Body of pancreas (tissue), 4 donors: ENCODE measurements at places on chromosomes 6 and 20.

DNA sequence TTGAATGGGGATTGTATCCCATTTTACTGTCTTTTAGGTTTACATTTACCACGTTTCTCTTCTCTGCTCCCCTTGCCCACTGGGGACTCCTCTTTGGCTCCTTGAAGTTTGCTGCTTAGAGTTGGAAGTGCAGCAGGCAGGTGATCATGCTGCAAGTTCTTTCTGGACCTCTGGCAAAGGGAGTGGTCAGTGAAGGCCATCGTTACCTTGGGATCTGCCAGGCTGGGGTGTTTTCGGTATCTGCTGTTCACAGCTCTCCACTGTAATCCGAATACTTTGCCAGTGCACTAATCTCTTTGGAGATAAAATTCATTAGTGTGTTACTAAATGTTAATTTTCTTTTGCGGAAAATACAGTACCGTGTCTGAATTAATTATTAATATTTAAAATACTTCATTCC lies 9.1 kb upstream of the EFCAB8 start:
- no peak overlapping the region for H3K4me3 ChIP-seq
- no peak overlapping the region for H3K27ac ChIP-seq
- no peaks in the 10 kb centered on the region for H3K36me3 ChIP-seq
- DNase-seq, result no peak

- no peak overlapping the region for H3K27ac ChIP-seq
- no peak for DNase-seq
- H3K4me3 ChIP-seq, result no peak overlapping the region
- H3K36me3 ChIP-seq, result no peaks in the 10 kb centered on the region
- H3K27me3 ChIP-seq, result no peaks in the 10 kb centered on the region
- no peaks in the 10 kb centered on the region for H3K4me1 ChIP-seq
These were observed 170.9 kb downstream of the UBE3D start for GRCh38 chr6:82894653-82895259.

GRCh38 chr6:10429638-10430427 lies 15.0 kb upstream of the TFAP2A start:
- no peak overlapping the region for H3K27ac ChIP-seq
- H3K4me1 ChIP-seq, result peaks cover 12% of the 10 kb centered on the region
- no peak overlapping the region for H3K4me3 ChIP-seq
- H3K36me3 ChIP-seq, result no peaks in the 10 kb centered on the region

DNA sequence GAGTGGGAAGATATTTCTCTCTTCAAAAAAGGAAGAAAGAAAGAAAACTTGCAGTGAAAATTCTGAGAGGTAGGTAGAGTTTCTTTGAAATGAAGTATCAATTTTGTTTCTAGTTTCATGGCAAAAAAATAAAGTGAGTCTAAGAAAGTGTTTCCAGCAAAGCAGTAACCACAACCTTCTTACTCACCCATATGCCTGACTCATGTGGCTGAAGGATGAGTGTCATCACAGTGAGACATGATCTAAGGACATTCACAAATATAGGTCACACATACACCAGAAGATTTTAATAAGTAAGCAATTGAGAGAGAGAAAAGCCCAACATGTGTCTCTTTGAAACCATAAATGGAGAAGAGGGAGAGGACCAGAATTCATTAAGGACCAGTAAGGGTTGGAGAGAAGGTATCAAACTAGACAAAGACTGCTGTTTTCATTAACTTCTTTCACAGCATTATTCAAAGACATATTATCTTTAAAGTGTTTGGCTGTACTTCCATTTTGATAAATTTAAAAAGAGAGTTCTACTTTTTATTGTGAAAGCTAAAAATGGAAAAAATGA lies 169.5 kb downstream of the FRK start:
- no peak for DNase-seq
- H3K36me3 ChIP-seq, result no peaks in the 10 kb centered on the region
- H3K4me3 ChIP-seq, result no peak overlapping the region
- no peaks in the 10 kb centered on the region for H3K4me1 ChIP-seq
- H3K27ac ChIP-seq, result no peak overlapping the region

DNA sequence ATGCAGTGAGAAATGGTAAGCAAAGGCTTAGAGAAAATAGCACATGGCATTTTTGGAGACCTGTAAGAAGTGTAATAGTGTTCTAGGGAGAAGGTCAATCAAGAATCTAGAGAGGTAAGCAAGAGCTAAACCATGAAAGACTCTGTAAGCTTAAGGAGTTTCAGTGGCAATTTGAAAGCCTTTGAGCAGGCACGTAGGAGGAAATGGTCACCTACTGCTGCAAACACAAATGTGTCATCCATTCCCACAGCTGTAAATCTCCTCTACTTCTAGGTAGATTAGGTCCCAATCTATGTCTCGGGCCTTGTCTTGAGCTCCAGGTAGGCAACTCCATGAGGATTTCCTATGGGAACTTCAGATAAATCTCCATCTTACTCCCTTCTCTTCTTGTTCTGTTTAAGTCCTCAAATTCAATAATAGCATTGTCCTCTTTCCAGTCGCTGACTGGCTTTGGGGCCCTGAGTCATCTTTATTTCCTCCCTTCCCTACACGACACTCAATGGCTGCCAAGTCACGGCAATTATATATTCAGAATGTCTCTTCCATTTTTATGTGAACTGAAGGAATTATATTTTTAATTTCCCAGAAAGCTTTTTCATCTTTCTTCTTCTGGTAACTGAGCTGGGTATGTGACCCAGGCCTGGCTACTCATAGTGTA lies 24.2 kb upstream of the PAQR8 start:
- no peaks in the 10 kb centered on the region for H3K36me3 ChIP-seq
- no peak for DNase-seq
- H3K4me1 ChIP-seq, result peaks cover 9% of the 10 kb centered on the region
- no peak overlapping the region for H3K4me3 ChIP-seq
- no peak overlapping the region for H3K27ac ChIP-seq
- no peaks in the 10 kb centered on the region for H3K27me3 ChIP-seq

GRCh38 chr20:31710423-31711108 lies 12.1 kb downstream of the BCL2L1 start:
- H3K4me1 ChIP-seq, result peaks cover 94% of the 10 kb centered on the region
- no peaks in the 10 kb centered on the region for H3K36me3 ChIP-seq
- DNase-seq, result peak; percentile 33
- no peaks in the 10 kb centered on the region for H3K27me3 ChIP-seq

- DNase-seq, result no peak
- no peaks in the 10 kb centered on the region for H3K36me3 ChIP-seq
- H3K27me3 ChIP-seq, result no peaks in the 10 kb centered on the region
- H3K4me3 ChIP-seq, result no peak overlapping the region
- H3K4me1 ChIP-seq, result peaks cover 9% of the 10 kb centered on the region
- no peak overlapping the region for H3K27ac ChIP-seq
These were observed 125.5 kb downstream of the GPX5 start for GRCh38 chr6:28651161-28651560.

- H3K27me3 ChIP-seq, result no peaks in the 10 kb centered on the region
- no peak overlapping the region for H3K27ac ChIP-seq
These were observed 54.5 kb downstream of the RIPOR3 start for GRCh38 chr20:50636601-50637540.

DNA sequence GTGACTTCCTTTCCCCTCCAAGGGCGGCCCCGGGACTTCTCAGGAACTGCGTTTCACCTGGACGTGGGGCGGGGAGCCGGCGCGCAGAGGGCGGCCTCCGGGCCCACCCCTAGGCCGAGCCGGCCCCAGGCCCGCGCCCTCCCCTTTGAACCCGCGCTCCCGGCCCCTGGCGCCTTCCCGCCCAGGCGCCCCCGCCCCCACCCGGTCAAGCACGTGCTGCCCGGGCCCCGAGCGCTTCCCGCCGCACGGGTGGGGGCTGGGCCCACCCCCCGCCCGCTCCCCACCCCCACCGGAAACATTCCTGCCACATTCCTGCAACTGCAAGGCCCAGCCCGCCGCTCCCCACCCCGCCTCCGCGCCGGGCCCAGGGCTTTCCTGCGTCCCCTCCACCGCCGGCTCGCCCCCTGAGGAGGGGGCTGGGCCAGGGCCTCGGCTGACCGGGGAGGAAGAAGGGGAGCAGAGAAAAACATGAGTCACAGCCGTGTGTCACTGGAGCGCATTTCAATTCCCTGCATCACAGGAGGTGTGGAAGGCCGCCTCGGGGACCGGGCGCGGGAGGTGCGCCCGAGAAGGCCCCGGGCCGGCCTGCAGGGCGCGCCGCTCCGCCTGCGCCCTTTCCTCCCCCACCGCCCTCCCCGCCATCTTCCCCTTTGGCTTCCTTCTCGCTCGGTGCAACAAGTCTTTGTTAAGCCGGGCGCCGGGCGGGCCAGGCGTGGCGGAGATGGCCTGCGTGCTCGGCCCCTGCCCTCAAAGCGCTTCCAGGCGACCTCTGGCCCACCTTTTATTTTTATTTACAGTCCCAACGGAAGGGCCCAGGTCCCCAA lies 1.2 kb upstream of the HMGA1 start:
- H3K36me3 ChIP-seq, result no peaks in the 10 kb centered on the region
- DNase-seq, result no peak
- no peak overlapping the region for H3K4me3 ChIP-seq
- H3K27ac ChIP-seq, result peak overlapping the region; percentile 94
- peaks cover 26% of the 10 kb centered on the region for H3K4me1 ChIP-seq
- H3K27me3 ChIP-seq, result no peaks in the 10 kb centered on the region

GRCh38 chr20:4548552-4548951 lies 173.2 kb upstream of the PRND start:
- no peaks in the 10 kb centered on the region for H3K27me3 ChIP-seq
- no peaks in the 10 kb centered on the region for H3K4me1 ChIP-seq
- no peak overlapping the region for H3K4me3 ChIP-seq

DNA sequence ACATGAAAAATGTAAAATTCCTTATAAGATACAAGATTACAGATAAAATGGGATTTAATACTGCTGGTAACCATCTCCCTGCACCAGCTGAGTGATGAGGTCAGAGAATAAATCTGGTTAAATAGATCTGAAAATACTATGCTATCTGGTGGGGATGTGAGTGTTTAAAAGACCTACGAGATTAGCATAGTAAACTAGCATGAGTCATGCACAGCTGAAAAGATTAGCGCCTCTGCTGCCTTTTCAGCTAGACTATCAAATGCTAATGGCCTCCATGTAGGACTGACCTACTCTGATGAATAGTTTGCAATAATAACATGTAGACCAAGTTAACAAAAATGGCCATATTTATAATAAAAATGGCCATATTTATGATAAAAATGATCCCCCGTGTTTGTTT lies 553.3 kb downstream of the C6orf118 start:
- DNase-seq, result no peak
- H3K27ac ChIP-seq, result no peak overlapping the region
- no peaks in the 10 kb centered on the region for H3K36me3 ChIP-seq
- no peak overlapping the region for H3K4me3 ChIP-seq
- H3K4me1 ChIP-seq, result no peaks in the 10 kb centered on the region

- no peak overlapping the region for H3K27ac ChIP-seq
- DNase-seq, result no peak
- no peaks in the 10 kb centered on the region for H3K4me1 ChIP-seq
- H3K27me3 ChIP-seq, result no peaks in the 10 kb centered on the region
- H3K36me3 ChIP-seq, result no peaks in the 10 kb centered on the region
- no peak overlapping the region for H3K4me3 ChIP-seq
These were observed 184.1 kb upstream of the GMDS start for GRCh38 chr6:2429460-2429859.

GRCh38 chr6:116450769-116451740 lies 10.1 kb upstream of the CALHM6 start:
- peaks cover 11% of the 10 kb centered on the region for H3K4me1 ChIP-seq
- H3K36me3 ChIP-seq, result no peaks in the 10 kb centered on the region
- peak; percentile 45 for DNase-seq

- H3K36me3 ChIP-seq, result no peaks in the 10 kb centered on the region
- H3K27me3 ChIP-seq, result no peaks in the 10 kb centered on the region
- H3K4me3 ChIP-seq, result no peak overlapping the region
- H3K27ac ChIP-seq, result no peak overlapping the region
- no peaks in the 10 kb centered on the region for H3K4me1 ChIP-seq
These were observed 175.3 kb upstream of the RALGAPA2 start for GRCh38 chr20:20887593-20888265.

GRCh38 chr6:39197521-39197920 lies 31.8 kb downstream of the KCNK5 start:
- no peak overlapping the region for H3K4me3 ChIP-seq
- H3K36me3 ChIP-seq, result no peaks in the 10 kb centered on the region
- peak overlapping the region; percentile 84 for H3K27ac ChIP-seq
- no peaks in the 10 kb centered on the region for H3K27me3 ChIP-seq
- peaks cover 73% of the 10 kb centered on the region for H3K4me1 ChIP-seq

DNA sequence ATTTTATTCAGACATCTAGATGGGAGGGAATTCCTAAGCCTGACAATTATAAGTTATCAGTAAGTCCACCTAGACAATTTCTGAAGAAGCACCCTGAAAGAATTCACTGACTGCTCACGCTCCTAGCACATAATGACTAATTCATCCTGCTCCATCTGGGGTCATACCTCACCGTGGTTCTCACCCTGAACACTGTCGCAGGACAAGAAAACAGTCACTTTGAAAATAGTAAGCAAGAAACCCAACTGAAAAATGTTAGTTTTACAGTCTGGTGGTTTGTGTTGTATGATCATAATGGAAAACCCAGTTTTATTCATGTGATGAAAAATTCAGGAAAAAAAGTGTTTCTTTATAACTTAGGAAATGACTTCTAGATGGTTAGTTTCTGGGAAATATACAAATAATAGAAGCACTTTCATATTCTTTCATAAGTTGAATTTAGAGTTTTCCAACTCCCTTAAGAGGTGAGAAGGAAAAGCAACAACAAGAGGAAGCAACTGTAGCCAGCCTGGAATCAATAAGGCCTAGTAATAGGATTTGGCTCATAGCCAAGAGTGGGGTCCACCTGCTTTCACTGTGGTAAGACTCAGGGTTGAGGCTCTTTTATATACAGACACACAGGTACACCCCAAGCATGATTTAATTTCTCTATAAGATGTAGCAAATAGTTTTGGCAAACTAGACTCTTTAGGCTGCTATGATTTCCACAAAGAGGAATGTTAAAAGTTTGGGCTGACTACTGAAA lies 94.1 kb downstream of the HIVEP2 start:
- peaks cover 34% of the 10 kb centered on the region for H3K4me1 ChIP-seq
- no peak for DNase-seq
- no peak overlapping the region for H3K4me3 ChIP-seq
- no peaks in the 10 kb centered on the region for H3K36me3 ChIP-seq
- no peak overlapping the region for H3K27ac ChIP-seq

DNA sequence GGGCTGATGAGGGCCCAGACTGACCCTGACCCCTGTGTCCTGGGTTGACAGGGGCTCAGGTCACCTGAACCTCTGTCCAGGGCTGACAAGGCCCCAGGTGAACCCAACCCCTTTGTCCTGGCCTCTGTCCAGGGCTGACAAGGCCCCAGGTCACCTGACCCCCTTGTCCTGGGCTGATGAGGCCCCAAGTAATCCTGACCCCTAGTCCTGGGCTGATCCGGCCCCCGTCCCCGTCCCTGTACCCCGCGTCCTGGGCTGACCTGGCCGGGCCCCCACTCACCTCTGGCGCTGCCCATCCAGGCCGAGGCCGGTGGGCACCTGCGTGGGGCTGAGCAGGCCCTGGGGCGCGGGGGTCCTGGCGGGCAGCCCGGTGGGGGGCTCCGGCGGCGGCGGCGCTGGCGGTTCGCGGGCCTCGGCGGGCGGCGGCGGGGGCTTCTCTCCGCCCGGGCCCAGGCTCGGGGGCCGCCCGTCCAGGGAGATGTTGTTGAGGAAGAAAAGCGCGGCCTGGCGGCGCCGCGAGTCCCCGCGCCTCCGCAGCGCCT lies 379 bp downstream of the CABLES2 start:
- no peaks in the 10 kb centered on the region for H3K27me3 ChIP-seq
- peaks cover 43% of the 10 kb centered on the region for H3K4me1 ChIP-seq
- H3K4me3 ChIP-seq, result no peak overlapping the region
- no peaks in the 10 kb centered on the region for H3K36me3 ChIP-seq
- peak; percentile 45 for DNase-seq

- H3K4me3 ChIP-seq, result no peak overlapping the region
- DNase-seq, result no peak
- H3K27me3 ChIP-seq, result no peaks in the 10 kb centered on the region
- peaks cover 2% of the 10 kb centered on the region for H3K36me3 ChIP-seq
These were observed 2.1 kb downstream of the NFYA start for GRCh38 chr6:41074692-41075436.

GRCh38 chr6:16964553-16965499 lies 137.0 kb upstream of the STMND1 start:
- no peak overlapping the region for H3K4me3 ChIP-seq
- H3K36me3 ChIP-seq, result no peaks in the 10 kb centered on the region
- DNase-seq, result peak; percentile 75
- H3K27ac ChIP-seq, result no peak overlapping the region
- H3K27me3 ChIP-seq, result no peaks in the 10 kb centered on the region
